ENCODE measurements at places on chromosomes 7 and 10.

GRCh38 chr7:55556492-55556891 lies 15.8 kb downstream of the VOPP1 start:
- no peak for DNase-seq

DNA sequence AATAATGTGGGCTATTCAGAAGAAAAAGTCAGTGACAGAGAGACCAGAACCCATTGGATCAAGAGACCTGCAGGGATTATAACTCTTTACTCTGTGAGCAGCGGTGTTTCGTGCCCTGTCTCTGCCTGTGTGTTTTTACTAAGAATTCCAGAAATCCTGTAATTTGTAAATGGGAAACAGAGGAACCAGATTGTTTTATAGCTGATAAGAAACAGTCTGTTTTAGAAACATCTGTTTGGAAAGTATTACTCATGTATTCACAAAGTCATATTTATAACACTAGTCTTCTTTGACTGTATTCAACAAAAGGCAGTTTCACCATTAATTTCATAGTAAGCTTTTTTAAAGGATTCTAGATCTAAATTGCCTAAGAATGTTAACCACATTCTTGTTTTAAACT lies 30.0 kb upstream of the VDAC2 start:
- no peak for DNase-seq

GRCh38 chr7:45703373-45703821 lies 129.2 kb downstream of the ADCY1 start:
- no peak for DNase-seq

- no peak for DNase-seq
These were observed 12.7 kb upstream of the PURB start for GRCh38 chr7:44898039-44898438.
